ENCODE measurements at places on chromosomes 5 and 9. TPM values are rescaled to one million over a fixed set of nuclear protein-coding genes. Genes with fewer than 3 reads are reported as not detected.

BARX1 gene
- total RNA-seq, result 8.6 TPM

BASP1 gene
- 2.6 TPM for total RNA-seq

GARIN3 gene
- total RNA-seq, result 27.8 TPM

IFNA21 gene
- total RNA-seq, result not detected

FASTKD3 gene
- total RNA-seq, result 11.7 TPM

GRCh38 chr9:18260521-18260920, 213.4 kb upstream of the ADAMTSL1 start:
- DNase-seq, result no peak

DNA sequence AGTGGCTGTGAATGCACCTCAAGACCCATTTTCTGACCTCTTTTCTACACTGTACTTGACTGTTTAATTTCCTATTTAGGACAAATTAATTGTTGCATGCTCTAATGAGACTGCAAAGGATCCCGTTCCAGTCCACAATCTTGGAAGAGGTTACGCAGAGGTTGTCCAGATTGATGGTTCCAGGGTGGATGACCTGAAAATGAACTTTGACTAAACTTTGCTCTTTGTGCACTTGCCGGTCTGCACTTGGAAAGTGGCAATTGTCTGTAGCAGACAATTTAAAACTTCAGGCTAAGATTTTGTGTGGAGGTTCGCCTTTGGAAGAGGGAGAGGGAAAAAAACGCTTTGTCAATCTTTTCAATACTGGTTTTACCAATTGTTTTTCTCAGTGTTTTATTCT, 267.8 kb downstream of the TMEM161B start:
- no peak for DNase-seq

- DNase-seq, result no peak
Measured at GRCh38 chr5:38808666-38809343, 37.0 kb upstream of the OSMR start.

DNA sequence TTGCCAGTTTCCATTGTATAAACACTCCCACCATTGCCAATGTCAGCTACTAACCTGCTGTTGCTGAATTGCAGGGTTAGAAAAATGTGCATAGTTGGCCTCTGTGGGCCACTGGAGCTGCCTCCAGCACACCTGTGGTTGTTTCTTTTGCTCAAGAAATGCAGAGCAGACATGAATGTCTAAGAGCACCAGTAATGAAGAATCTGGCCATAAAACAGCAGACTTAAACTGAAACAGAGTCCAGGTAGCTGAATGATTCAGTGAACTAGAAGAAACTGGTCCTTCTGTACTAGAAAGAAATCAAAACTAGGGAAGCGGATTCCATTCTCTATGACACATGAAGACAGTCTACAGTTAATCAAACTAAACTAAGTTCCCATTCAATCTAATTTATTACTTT, 48.2 kb downstream of the NUDT12 start:
- no peak for DNase-seq

- no peak for DNase-seq
Measured at GRCh38 chr9:130694205-130694604, 625 bp downstream of the EXOSC2 start.

- no peak for DNase-seq
Measured at GRCh38 chr9:80775530-80775929, 913.8 kb downstream of the TLE1 start.

DNA sequence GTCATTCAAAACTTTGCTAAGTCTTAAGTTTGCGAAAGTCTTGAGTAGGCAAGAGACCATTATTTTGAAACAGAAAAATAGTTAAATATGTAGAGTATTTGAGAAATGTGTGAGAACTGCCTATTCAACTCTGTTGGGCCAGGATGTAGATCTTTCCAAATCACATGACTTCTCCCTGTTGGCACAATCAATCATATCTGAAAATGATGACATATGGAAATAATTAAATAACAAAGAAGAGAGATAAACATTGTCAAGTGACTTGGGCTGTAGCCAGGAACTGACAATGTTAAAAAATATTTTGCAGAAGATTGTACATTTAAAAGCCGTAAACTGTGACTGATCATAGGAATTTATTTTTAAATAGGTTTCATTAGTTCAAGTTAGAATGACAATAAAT, 104.6 kb upstream of the IL6ST start:
- DNase-seq, result no peak

- DNase-seq, result no peak
Measured at GRCh38 chr5:138937392-138938387, 62.6 kb upstream of the LRRTM2 start.

All from testis (tissue), 5 donors.